ENCODE measurements at places on chromosomes 3 and 15.

GRCh38 chr3:107740992-107741896 is 218.5 kb downstream of the BBX start:
- no peak for DNase-seq

- DNase-seq, result no peak
Observed at GRCh38 chr15:63887630-63888029, 53.9 kb upstream of the HERC1 start.

DNA sequence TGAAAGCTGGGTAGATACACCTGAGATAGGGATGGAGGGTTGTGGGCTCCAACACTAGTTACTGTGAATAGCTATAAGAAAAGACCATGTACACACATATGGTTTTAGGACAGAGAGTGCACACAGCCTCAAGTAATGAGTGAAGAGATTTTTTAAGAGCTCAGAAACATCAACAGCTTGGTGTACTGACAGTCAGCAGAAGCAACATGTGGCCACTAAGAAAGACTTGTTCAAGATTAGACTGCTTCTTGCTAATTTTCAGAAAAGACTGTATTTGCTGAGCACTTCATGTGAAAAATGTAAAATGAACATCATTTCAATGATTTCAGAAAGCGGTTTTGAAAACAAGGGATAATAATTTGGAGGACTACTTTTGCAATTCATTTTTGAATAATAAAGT is 10.3 kb downstream of the ANKRD28 start:
- DNase-seq, result no peak

DNA sequence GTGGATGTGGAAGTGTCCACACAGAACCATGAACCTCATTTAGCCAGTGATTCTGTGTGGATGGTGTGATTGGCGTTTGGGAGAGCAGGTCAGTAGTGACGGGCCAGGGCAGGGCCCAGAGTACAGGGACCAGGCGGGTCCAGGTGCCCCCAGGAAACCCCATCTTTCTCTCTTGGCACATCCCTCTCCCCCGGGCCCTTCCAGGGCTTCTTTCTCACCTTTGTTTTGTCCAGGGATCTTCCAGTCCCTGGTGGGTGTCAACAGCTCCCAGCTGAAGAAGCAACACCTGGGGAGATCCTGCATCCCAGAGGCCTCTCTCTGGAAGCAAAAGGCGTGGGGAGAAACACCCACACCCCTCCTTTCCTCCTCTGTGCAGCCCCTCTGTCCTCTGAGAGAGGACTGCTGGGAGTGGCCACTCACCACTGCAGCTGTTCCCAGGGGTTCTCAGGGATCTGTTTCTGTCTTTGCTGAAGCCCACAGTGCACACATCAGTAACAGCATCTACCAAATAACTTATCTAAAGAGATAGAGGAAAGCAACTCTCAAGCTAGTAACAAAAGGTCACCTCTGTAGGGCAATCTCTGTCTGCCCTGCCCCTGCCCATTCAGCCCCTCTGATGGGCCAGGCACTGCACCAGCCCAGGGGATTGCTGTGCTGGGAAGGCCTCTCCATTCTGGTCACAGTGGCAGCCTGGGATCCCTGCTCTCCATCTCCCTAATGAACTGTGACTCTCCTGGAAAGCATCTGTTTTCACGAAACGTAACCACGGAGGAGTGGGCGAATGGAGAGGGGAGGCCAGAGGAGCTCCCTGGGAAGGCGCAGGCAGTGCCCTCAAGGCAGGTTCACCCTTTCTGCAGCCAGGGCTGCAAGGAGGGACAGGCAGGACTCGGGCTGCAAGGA is 98.3 kb upstream of the ALDH1A3 start:
- no peak for DNase-seq

GRCh38 chr3:111702996-111703985 is 108.1 kb upstream of the ZBED2 start:
- no peak for DNase-seq

DNA sequence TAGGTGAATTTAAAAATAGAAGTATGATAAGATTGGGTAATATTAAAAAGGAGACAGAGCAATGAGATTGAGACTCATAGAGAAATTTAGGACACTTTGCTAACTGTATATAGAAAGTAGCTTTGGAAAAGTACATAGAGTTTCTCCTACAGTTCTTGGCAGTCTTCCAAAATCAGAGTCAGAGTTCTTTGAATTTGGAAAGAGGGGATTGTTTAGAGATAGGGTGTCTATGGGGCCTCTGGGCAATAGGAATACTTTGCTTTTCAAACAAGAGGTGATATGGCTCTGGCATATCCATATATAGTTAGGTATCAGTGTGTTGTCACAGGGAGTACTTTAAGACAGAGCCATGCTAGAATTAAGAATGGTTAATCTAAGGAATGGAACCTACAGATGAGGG is 477.1 kb upstream of the KCNMB2 start:
- no peak for DNase-seq

DNA sequence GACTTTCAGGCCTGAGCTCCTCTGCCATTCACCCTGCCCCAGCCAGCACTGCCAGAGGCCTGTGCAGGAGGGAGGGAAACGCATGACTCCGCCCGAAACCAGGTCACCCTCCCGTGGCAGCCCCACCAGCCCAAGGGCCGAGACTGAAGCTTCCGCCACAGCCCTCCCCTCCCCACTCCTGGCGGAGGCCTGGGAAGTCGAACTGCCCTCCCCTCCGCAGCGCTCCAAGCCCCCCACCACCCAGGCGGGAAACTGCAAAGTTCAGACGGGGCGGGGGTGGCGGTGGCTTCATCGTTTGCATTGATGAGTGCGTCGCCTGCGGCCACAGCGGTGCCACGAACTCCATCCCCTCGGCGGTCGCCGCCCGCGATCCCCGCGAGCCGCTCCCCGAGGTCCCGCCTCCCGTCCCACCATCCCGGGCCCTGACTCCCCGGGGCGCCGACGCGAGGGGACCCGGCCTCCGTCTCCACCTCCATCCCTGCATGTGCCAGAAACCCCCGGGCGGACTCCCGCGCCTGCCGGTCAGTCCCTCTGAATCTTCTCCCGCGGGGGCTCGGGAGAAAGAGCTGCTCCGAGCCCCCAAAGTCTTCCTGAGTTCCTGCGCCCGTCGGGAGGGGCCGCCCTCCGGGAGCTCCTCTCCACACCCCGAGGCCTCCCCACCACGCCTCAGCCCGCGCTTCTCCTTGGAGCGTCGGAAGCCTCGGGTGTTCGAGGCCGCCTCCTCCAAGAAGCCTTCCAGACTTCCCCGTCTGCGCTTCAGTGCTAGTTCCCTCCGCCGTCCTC is 698 bp downstream of the MELTF start:
- DNase-seq, result no peak

DNA sequence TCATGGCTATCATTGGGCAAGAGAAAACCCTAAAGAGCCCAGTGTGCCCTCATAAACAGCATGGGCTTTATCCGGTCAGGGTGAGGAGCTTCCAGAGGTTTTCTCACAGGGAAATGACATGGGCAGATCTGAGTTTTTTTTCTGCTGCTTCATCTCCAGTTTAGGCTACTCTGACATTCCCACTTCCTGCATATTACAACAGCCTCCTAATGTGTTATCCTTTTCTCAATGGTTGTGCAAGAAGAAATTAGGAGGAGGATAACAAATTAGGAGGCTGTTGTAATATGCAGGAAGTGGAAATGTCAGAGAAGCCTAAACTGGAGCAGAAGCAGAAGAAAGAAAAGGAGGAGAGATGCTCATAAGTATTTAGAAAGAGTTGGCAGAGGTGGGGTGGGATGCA is 175.6 kb downstream of the MTHFS start:
- no peak for DNase-seq

DNA sequence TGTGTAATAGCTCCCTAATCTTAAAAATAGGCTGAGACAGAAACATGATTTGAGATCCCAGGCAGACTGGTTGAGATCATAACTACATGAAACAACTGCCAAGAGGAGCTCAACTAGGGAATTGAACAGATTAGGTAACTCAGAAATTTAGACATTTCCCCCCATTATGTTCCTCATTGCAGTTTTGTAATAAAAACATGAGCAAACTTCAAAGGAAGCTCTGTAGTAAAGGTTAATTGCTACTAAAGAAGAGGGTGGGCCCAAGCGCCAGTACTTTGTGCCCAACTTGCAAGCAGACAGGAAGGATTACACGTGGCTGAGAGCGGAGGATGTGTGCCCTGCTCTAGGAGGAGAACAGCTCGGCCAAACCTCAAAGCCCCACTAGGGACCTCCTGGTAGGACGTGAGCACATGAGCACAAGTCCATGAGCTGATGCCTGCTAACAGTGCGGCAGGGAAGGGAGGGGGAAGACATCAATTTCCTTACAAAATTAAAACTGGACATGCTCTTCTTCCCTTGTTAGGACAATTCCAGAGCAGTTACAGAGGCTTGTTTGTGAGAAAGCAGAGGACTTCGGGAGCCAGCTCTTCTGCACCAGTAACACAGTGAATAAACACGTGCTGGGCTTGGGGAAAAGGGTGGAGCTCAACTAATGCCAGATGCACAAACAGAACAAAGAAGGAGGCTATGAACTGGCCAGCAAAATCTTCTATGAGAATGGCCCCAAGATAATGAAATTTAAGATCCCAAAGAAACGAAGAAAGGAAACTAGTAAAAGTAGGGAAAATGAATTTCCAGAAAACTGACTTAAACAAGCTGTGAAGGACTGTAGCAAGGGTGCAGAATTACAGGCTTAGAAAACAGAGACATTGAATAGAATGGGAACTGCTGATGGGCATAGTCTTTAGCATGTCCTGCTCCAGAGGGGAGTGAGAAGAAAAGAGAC is 275.5 kb downstream of the MECOM start:
- DNase-seq, result no peak

- DNase-seq, result no peak
Observed at GRCh38 chr15:55026381-55026780, 170.4 kb downstream of the RSL24D1 start.

DNA sequence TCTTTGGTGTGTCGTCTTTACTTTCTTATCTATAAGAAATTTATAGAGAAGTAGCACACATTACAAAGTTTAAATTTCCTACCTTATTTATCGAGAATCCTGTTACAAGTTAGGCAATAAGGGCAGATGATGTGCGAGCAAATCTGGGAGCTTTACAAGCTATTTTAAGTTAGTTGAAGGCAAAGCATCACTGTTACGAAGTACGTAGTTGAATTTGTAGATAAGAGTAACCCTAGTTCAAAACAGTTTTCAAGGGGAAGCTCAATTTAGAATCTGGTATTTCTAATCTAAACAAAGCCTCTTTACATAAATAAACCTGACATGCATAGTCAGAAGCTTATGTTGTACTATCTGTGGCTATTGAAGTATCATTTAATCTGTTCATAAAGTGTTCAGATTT is 8.4 kb downstream of the KBTBD8 start:
- no peak for DNase-seq

DNA sequence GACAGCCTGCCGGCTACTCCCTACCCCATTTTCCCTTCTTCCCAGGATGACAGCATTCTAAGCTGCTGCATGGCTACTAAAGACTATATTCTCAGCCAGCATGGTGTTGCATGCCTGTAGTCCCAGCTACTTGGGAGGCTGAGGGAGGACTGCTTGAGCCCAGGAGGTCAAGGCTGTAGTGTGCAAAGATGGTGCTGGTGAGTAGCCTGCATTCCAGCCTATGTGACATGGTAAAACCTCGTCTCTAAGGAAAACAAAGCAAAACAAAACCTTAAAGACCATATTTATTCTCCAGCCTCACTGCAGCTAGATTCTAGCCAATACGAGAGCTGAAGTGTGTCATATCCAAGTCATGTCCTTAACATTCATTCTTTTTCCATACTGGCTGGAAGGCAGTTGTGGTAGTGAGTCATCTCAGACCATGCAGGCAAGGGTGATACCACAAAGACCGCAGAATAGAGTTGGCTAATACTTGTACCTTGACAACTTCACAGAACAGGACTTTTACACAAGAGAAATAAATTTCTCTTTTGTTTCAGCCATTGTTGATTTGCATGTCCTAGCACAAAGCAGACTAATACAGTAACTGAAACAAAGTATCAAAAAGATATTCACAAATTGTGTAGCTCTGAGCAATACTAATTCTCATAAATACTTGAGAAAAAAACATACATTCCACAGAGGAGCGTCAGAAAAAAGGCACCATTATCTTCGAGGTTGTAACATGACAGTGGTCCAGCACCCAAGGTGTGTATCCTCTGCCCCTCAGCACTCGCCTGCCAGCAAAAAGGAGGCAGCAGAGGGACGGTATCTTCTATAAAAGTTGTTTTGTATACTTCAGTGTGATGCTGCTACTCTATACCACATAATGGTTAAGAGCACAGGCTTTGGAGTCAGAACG is 14.8 kb downstream of the PBRM1 start:
- DNase-seq, result peak; percentile 22

GRCh38 chr3:157906627-157907026 is 199.6 kb downstream of the SHOX2 start:
- DNase-seq, result no peak

- DNase-seq, result no peak
Observed at GRCh38 chr15:61118885-61119284, 110.2 kb downstream of the RORA start.

DNA sequence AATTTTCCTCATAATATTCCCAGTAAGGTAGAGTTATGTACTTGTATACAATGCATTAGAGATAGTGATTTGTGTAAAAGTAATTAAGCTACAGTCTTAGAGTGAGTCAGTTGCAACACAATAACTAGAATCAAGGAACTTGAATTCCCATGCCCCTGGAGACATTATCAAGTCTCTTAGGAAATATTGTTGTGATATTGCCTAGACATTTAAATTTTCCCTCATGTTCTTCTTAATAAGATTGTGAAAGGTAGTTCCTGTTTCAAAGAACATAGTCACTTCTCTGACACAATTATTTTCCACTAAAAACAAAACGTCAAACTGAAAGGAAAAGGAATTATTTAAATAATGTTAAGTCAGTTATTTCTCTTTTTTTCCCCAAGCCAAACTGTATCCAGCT is 13.0 kb upstream of the ATP1B3 start:
- DNase-seq, result no peak

DNA sequence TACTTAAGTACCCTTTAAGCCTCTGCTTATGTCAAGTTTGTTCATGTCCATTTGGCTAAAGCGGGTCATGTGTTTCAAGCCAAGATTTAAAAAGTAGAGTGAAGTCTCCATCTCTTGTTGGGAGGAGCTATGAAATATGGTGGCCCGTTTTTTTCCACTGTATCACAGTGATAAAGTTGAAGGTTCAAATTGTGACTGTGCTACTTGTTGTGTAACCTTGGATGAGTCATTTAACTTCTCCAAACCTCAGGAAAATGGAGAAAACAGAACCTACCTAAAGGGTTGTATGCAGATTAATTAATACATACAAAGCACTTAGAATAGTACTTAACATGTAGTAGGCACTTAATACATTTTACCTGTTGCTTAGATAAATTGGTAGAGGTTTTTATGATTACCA is 43.4 kb downstream of the SNAPC5 start:
- no peak for DNase-seq

- DNase-seq, result no peak
Observed at GRCh38 chr15:39896101-39896500, 24.0 kb downstream of the GPR176 start.

- no peak for DNase-seq
Observed at GRCh38 chr3:4438296-4438695, 28.8 kb downstream of the SUMF1 start.

DNA sequence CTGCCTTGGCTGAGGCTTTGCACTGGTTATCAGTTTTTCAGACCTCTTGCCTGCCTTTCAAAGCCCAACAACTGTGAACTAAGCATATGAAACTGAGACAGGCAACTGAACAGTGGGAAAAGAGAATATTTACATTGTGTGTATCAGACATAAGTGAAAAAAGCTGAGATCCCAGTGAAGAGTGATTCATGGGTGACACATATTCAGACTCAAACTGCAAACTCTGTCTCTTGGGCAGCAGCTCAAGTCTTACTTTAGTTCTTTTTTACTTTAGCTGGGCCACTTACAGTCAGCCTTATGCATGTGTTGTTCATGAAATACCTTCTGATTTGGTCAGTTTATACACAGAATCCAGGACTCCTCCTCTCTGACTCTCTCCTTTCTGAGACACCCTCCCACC is 19.2 kb downstream of the SUCLG2 start:
- DNase-seq, result no peak
